Brain (organoid and tissue), 16 donors: ENCODE measurements at places on chromosomes 3 and 15.

- DNase-seq: peak; percentile 36
Measured at GRCh38 chr3:24012589-24013269, 67.6 kb downstream of the NR1D2 start.

GRCh38 chr15:65254758-65255157, 31.9 kb downstream of the PARP16 start:
- DNase-seq: no peak

DNA sequence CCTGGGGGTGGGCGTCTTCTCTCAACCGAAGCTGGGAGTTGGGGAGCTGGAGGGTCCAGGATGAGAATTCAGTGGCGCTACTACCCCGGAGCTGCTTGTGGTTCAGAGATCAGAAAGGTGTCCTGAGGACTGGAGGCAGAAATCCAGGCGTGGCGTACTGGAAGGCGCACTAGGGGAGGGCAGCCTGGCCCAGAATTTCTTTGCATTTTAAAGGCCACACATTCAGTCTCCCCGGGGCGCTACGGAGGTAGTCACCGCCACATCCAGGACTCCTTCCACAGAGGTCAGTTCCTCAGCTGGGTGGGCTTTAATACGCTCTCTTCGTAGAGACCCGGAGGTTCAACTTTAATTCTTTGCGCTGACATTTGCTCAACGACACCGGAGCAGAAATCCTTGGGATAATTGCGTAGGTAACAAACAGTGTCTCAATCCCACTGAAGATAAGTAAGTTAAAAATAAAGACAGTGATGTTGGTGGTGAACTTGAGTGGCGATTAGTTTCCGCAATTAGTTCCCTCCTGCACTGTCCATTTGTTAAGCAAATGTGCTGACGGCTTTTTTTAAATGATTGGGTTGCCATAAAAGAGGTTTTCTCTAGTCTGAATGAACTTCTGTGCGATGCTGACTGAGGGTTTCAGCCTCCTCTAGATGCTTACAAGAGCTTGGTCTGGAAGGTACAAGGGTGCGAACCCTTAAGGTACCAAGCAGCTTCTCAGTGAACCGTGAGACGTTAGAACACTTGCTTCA, 535 bp downstream of the MCTP2 start:
- DNase-seq: no peak

DNA sequence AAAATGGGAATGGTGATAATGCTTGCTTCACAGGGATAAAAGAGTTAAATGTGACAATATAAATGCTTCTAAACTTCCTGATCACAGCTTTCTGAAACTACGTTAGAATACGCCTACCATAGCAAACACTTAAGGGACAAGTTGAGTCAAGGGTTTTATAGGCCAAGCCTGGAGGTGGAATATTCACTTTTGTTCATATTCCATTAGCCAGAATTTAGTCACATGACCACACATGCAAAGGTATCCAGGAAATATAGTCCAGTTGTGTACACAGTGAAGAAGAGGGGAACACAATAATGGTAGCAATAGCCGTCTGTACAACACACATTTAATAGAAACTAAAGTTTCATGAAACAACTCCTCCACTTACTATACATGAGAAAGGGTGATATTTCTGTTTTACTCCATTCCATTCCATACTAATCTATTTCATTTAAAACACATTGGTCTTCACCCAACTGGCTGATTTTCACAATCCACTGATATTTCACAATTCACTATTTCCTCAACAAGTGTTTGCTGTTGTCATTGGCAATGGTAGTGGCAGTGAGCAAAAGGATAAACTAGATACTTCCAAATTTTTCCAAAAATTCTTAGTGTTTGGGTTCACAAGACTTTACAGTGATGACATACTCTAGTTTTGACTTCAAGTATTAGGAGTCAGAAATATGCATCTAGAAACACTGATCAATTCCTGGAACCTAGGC, 270.9 kb downstream of the ERC2 start:
- DNase-seq: no peak

GRCh38 chr15:73633111-73633990, at the start of gene NPTN:
NPTN (minus strand) TSS chr15:73633389; CDS start chr15:73633215, 174 bp downstream.
- peak; percentile 99 for DNase-seq

DNA sequence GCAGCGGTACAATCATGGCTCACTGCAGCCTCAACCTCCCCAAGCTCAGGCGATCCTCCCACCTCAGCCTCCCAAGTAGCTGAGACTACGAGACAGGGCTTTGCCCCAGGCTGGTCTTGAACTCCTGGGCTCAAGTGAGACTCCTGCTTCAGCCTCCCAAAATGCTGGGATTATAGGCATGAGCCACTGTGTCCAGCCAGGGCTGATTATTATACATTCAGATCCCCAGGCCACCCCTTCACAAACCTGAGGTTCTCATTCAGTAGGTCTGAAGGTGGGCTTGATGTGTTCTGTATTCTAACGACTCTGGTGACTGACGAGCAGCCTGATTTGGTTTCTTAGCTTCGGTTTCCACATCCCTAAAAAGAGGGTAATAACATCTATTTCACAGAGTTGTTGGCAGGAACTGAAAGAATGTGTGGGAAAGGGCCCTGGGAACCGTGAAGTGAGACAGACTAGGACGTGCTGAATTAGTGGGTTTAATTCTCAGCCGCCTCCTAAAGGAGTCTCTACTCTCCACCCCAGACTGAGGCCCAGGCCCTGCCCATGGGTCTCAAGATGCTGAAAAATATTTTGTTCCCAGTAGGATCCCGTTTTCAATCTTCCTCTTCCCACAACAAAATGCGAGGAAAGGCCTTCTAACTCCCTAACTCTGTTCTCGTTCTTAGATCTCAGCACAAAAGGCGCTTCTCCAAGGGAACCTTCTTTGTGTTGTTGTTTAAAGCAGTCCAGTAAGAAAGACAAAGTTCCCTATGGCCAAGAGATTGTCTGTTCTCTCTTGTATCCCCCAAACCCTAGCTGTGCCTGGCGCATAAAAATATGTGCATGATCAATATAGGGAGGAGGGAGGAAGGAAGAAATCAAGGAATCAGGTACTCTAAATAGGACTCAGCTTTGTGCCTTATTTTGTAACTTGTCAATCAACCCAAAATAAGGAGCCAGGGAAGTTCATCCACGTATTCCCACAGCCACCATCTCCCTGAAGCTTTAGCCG, 210.0 kb upstream of the TOPAZ1 start:
- DNase-seq: no peak

GRCh38 chr3:124786511-124787241, 56.4 kb downstream of the UMPS start:
- peak; percentile 55 for DNase-seq

DNA sequence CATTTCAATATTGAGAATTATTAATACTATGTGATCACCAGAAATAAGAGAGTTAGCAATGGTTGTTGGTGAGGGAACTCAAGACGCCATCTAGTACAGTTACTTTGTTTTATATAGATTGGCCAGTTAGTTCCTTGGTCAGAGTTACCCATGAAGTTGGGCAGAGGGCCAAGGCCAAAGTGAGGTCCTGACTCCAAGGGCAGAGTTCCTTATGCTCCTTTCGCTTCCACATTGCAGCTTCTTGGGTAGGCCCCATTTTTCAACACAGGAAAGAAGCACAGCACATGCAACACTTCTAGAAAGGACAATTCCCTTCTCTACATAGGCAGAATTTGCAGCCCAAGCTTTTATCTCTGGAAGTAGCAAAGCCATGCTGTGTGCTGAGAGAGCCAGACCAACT, 178.6 kb downstream of the KCNAB1 start:
- DNase-seq: no peak

GRCh38 chr15:98503970-98504369, 144.4 kb upstream of the IGF1R start:
- DNase-seq: no peak

DNA sequence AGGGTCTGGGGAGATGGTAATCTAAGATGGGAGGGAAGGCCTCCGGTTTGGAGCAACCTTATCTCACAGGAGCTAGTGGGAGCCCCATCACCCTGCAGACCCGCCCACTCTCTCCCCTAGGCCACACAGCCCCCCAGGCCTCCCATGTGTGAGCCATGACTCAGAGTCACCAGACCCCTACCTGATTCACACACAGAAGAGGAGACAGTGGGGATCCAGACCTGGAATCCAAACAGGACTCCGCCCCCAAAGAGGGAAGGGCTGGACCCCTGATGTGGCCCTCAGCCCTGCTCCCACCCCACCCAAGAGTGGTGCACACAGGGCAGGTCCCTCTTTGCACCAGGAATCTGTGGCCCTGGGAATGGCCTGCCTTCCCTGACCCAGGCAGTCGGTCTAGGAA, 97.4 kb downstream of the ADCY5 start:
- no peak for DNase-seq

- no peak for DNase-seq
Measured at GRCh38 chr3:23921052-23921511, 4.2 kb downstream of the RPL15 start.

- no peak for DNase-seq
Measured at GRCh38 chr3:43523454-43524053, 98.3 kb downstream of the ANO10 start.

DNA sequence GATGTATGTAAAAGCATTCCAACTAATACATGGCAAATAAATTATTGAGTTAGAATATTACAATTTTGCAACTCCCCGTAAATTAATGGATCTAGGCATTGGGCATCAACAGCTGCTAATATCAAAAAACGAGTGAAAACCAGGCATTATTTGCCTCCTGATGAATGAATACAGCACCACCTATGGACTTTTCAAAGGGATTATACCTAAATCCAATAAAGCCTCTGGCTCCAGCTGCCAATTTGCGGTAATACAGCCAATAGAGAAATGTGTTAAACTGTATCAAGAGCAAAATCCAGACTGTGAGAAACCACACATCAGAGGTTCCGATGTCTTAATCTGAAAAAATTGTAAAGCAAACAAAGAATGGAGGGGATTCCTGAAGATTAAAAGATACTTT, 16.3 kb upstream of the A4GNT start:
- DNase-seq: no peak

- no peak for DNase-seq
Measured at GRCh38 chr3:126555795-126556636, 2.7 kb downstream of the C3orf22 start.

DNA sequence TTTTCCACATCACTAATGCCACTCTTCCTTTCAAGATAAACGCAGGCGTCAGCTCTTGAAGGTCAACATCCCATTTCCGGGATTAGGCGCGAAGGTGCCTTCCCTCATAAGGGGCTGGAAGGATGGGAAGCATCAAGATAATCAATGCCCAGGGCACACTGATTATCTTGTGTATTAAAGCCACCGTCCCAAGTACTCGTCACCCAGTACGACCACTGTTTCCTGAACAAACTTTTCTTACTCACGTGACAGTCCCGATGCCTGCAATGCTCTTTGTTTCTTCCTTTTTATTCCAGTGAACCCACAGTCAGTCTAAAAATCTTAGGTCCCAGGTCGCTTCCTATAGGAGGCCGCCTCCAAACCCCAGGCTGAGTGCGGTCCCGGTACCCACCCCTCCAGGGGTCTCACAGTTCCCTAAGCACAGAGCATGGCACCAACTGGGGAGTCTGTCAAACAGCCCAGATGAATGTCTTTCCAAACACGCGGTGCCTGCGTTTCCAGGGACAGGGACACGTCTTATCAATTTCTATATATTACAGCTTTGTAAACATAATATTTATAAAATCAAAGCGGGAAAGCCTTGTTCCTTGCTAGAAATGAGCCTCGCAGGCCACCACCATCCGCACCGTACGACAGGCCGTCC, 589 bp downstream of the ANAPC13 start:
- DNase-seq: no peak

DNA sequence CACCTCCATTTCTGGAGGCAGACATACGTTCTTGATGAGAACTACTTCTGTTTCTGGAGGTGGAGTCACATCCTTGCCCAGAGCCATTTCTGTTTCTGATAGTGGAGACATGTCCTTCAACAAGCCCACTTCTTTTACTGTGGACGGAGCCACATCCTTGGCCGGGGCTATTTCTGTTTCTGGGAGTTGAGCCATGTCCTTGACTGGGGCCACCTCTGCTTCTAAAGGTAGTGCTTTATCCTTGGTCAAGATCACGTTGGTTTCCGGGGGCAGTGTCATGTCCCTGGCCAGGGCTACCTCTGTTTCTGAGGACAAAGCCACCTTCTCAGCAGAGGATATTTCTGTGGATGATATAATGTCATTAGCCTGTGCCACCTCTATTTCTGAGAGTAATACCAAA, 100.0 kb downstream of the MAP4 start:
- no peak for DNase-seq

GRCh38 chr3:25091934-25092333, 336.1 kb upstream of the RARB start:
- DNase-seq: no peak

- no peak for DNase-seq
Measured at GRCh38 chr15:99485153-99485961, 80.4 kb upstream of the MEF2A start.

GRCh38 chr3:71102111-71102983, 481.2 kb downstream of the FOXP1 start:
- DNase-seq: no peak

DNA sequence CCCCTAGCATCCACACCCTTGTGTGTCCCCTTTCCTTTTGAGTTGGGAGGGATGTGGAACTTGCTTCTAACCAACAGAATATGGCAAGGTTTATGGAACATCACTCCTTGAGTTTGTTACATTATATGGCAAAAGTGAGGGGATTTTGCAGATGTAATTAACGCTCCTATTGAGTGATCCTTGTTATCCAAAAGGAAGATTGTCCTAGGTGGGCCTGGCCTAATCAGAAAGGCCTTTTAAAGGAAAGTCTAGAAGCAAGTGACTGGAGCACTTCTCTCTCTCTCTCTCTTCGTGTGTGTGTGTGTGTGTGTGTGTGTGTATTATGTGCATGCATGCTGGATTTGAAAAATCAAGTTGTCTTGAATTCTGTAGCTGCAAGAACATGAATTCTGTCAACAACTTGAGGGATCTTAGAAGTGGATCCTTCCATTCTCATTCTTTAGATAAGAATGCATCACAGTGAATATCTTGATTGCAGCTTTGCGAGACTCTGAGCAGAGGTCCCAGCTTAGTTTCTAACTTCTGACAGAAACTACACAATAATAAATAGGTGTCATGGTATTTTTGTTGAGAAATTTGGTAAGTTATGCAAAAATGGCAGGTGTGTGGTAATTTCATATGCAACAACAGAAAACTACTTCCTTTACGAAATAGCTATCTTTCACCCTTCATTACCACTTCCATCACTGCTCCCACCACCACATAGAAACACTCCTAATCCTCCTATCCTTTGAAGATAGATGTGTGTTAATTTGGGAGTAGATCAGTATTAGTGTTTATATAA, 360.9 kb upstream of the CBLB start:
- DNase-seq: no peak

DNA sequence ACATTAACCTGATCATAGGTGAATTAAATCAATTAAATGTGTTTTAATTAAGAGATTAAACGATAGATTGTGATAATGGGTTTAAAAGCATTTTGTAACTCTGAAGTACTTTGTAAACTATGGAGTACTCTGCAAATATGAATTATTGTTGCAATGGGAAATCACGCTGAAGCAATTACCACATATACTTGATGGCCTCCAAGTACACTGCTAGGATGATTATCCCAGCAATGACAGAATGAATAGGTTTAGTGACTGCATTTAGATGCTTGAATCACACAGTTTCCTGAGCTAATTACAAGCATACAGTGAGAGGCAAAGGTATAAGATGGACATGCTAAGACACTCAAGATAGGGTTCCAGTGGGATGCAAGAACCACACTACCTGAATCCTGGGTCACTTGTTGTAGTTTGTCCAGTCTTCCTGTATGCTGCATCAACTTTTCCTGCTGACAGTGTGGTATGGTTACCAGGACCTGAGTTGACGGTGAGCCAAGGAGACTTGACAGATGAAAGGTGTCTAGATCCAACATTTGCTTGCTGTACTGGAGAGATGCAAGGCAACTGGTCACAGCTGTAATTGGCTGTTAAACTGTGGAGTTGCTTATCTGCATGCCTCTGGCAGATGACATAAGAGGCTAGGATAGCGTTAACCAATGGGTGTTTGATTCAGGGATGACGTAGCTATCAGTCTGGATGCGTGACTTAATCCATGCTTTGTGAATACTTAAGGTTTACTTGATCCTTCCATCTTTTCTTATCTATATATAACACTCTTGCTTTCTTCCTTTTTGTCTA, 38.0 kb downstream of the RNF13 start:
- no peak for DNase-seq
